ENCODE measurements at places on chromosomes 2 and 18.

DNA sequence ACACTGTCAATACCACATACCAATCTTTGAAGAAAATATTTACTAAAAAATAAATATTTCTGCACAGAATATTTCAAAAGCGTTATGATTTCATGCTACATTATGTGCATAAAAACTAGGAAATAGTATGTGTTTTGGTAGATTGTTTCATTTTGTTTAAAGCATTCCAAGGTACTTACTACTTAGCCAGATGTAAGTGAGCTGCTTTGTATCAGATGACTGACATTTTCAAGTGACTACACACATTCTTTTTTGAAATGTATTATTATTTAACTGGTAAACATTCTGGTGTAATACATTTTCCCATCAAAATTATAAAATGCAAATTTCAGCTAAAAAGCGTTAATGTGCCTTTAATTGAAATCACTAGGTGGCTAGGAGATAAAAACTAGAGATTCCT is 21.5 kb downstream of the GCA start:
- DNase-seq = no peak

DNA sequence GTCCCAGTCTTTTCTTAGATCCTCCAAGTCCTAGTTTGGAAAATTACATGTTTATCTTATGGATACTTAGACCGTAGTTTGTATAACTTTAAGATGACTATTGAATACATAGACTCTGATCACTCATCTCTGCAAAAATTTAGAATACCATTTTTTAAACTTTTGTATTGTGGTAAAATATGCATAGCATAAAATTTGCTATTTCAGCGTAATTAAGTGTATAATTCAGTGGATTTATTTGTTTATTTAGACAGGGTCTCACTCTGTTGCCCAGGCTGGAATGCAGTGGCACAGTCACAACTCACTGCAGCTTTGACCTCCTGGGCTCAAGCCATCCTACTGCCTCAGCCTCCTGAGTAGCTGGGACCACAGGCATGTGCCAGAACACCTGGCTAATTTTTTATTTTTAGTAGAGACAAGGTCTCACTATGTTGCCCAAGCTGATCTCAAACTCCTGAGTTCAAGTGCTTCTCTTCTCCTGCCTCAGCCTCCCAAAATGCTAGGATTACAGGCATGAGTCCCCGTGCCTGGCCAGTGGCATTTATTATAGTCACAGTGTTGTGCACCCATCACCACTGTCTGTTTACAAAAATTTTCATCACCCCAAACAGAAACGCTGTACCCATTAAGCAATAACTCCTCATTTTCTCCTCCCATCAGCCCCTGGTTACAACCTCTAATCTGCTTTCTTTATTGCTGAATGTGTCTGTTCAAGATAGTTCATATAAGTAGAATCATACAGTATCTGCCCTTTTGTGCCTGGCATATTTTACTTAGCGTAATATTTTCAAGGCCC is 90.0 kb downstream of the MAP3K20 start:
- DNase-seq = no peak

GRCh38 chr2:240250150-240250984 is 109.9 kb upstream of the OTOS start:
- no peak for DNase-seq

GRCh38 chr2:227653419-227653818 is 13.2 kb upstream of the SCYGR5 start:
- DNase-seq = no peak

GRCh38 chr2:109173311-109174171 is 44.5 kb downstream of the SH3RF3 start:
- no peak for DNase-seq
